NB4 (cell line): ENCODE measurements at places on chromosomes 6 and 20.

DNA sequence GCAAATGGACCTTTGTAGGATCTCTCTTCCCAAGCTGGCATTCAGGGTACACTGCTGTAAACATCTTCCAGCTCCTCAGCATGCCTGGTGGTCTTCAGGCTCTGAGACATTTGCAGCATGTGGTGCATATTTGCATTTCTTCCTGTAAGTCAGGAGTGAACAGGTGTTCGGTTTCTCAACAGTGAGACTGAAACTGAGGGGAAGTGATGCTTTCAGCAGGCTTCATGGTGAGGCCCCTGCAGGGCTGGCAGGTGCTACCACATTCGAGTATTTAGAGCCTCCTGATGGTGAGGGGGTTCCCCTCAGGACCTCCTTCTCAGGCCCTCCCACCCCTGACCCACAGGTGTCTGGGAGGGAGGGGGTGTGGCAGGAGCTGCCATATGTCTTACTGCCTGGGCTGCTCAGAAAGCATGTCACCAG is 15.1 kb downstream of the MYBL2 start:
- no peak for DNase-seq

DNA sequence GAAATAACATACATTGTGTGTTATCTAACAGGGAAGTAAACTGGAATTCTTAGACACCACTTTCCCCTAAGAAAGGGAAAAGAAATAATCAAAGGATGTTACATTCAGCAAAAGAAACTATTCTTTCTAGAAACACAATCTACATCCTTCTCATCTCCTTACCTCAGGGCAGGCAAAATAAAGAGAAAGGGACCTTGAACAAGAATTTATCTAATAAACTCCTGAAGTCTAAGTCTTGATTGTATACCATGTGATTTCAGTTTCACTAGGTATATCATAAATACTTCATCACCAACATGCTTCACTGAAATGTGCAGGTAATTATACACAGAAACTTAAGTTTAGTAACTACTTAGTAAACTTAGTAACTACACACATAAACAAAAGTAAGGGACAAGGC is 15.0 kb downstream of the EZR start:
- no peak for DNase-seq

DNA sequence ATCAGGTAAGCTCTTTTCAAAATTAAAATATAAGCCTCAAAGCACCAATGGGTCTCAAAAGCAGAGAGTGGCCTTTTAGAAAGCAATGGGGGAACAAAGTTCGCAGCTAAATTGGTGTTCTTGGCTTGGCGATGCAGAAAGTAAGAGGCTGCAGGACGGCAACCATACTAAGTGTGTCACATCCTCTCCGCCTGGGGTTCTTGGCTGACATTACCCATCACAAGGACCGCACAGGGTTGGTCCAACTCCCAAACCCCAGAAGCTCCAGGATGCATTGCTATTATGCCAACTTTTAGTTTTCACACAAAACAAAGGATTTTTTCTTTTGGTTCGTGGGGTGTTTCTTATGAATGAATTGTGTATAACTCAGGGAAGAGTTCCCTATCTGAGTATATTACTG is 124.8 kb downstream of the PRKN start:
- DNase-seq: no peak

DNA sequence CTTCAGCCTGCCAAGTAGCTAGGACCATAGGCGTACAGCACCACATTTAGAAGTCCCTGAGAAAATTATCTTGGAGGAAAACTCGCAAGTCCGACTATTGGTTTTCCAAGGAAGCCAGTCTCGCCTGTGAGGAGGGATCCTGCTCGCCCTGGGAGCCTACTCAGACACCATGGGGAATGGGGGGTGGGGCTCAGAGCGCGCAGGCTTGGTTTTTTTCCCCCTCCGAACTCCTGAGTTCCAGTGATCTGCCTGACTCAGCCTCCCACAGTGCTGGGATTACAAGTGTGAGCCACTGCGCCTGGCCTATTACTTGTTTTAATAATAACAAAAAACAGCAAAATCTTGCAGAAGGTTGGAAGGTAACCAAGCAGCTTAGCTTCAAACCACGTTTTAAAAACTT is 153.7 kb downstream of the OR2B2 start:
- DNase-seq: no peak

GRCh38 chr6:117497237-117497636 is 14.8 kb downstream of the DCBLD1 start:
- DNase-seq: no peak

GRCh38 chr6:42137194-42137753 is 5.1 kb downstream of the C6orf132 start:
- no peak for DNase-seq

- peak; percentile 52 for DNase-seq
Measured at GRCh38 chr6:14348389-14348788, 230.8 kb downstream of the CD83 start.

DNA sequence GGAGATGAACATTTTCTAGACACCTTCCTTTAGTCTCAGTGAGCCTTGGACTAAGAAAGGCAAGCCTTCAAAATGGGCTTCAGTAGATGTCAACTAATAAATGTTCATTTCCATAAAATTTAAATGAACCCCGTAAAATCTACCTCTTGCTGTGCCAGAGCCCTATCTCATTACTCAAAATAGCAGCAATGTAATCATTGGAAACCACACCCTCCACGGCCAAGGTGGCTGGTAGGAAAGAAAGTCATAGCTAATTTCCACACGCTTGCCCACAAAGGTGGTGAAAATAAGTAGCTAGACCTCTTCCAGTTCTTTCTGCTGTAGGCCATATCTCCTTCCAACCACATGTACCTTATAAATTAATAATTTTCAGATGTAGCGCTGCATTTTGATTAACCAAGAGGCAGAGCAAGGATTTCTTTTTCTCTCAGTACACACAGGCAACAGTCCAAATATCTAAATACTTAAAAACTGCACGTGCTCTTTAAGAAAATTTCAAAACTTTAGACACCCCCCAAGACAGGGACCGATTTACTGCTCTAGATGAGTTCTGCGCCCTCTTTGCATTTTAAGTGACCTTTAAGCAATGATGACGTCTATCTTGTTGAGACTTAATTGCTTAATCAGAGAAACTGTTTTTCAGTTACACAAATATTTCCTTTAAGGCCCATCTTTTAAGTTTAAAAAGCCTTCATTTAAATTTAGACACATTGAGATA is 290.8 kb downstream of the ZNF217 start:
- no peak for DNase-seq

- DNase-seq: no peak
Measured at GRCh38 chr20:36824142-36824940, 50.8 kb upstream of the DSN1 start.

DNA sequence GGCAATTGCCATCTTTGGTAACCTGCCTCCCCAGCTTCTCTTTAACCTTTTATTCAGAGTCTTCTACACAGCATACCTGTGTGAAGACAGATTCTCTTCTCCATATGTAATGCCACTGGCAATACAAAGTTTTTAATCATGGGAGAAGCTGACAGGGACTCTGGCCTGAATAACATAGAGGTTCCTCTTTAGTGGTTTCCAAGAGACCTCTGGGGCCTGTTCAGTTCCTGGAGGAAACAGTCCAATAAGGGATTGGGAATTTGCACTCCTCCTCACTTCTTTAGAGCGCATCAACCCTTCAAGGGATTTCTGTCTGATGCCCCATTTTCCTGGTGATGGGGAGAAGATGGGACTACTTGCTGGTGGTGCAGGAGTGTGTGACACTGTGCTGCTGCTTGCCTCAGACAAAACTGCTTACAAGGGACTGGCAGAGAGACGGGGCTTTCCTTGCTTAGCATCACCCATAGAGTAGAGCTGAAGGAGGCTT is 1.4 kb downstream of the RIMS1 start:
- DNase-seq: no peak

DNA sequence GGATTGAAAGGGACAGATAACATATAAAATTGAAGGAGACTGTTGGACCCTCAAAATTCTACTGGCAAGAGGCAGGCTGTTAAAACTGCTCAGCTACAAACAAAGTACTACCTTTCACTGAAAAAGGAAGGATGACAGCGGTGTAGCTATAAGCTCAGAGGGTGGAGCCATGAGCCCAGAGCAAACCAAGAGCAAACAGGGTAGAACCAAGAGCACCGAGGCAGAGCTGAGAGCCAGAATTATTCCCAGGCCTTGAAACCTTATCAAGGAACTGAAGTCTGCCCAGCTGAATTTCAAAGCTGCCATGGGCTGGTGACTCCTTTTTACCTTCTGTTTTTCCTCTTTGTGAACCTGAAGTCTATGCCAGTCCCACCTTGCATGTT is 74.7 kb upstream of the SLC4A11 start:
- DNase-seq: peak; percentile 44

- DNase-seq: no peak
Measured at GRCh38 chr6:84263557-84263956, 36.1 kb upstream of the CEP162 start.

GRCh38 chr20:63735859-63736718 is at the start of gene LIME1:
LIME1 (plus strand) TSS chr20:63736664; CDS start chr20:63737550, 886 bp downstream.
- DNase-seq: no peak

- peak; percentile 78 for DNase-seq
Measured at GRCh38 chr6:36340618-36341454, 4.1 kb upstream of the BNIP5 start.

DNA sequence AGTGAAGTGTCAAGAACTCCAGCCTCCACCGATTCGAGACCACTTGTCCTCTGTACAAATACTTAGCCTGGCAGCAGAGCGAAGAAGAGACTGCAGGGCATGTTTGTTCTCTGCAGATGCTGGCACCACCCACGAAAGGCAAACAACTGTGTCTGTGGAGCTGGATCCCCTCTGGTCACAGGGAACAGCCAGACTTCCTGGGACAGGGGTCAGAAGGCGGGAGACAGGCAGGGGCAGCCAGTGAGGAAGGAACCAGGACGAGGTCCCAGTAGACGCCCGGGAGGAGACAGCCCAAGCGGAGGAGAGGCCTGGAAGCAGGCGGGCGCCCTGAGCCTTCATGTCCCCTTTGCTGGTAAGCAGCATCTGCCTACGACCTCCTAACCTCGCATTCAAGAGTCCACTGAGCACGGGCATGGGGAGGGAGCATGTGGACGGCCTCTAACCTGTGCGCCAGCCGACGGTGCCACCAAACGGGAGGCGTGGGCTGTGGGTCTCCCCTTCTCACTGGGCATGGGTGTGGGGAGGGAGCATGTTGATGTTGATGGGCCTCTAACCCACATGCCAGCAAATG is 265.5 kb downstream of the DLL1 start:
- DNase-seq: no peak

DNA sequence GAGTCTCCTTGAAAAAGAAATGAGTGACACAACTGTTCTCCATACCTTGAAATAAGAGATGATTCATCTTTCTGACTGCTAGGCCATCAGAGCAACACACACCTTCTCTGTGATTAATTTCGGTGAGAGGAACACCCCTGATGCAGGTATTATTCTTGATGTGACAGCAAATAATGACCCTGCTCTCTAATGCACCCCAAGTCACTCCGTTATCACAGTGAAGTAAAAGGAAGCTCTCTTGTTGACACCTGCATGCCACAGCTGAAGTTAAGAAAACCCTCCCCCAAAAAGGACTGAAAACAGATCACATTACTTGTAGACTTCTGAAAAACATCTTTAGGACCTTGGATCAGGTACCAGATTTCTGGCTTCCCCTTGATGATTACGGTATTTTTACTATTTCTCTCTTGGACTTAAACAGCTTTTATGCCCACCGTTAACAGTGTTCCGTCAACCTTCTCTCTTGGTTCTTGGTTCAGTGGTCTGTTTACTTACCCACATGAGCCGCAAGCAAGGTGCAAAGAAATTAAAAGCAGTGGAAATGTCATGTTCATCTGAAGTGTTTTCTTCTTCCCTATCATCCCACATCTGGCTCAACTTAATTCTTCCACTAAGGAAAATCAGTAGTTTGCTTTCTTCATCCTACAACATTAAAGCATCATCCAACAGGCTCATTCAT is 249.7 kb downstream of the GMPR start:
- no peak for DNase-seq
